GM04504 (cell line): ENCODE measurements at places on chromosomes 2 and 18.

GRCh38 chr18:72208920-72209676, 335.0 kb downstream of the CBLN2 start:
- no peak for DNase-seq

- no peak for DNase-seq
Observed at GRCh38 chr2:9649261-9649660, 18.5 kb upstream of the YWHAQ start.

- DNase-seq = no peak
Observed at GRCh38 chr2:10237392-10238321, 65.0 kb upstream of the HPCAL1 start.

DNA sequence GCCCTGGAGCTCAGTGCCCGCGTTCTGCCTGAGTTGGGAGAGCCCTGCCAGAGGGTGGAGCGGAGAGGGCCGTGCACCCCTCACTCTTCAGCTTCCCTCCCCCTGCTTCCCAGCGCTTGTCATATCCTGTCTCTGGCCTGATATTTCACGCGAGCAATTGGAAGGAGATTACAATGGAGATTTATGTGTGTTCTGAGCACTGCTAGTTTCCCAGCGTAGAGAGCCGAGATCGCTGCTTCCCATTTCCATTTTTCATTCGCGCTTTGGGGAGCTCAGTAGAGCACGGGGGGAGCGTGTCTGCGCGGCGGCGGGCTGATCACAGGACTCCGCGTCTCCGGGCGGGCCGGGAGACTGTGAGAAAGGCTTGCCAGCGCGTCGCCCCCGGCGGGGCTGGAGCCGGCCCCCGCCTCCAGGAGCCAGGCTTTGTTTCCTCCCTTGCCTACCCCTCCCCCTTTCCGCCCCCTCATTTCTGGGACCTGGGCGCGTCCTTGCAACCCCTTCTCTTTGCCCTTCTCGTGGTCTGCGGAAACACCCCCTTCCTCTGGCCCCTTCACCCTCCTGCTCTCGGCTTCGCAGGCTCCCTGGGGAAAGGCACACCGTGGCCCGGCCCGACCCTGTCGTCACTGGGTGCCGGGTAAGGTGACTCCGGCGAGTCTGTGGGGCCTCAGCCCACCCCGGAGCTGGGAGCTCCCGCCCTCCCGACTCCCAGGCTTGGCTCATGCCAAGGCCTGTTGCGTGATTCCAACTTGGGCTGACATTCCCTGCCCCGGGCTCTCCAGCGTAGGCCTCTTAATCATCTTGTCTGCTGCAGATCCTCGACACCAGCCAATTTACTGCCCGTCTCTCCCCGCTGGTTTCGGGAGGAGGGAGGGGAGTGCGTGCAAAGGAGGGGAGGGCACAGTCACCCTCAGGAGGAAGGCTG, 5.8 kb downstream of the DLX2 start:
- DNase-seq = peak; percentile 88

GRCh38 chr2:18219676-18220075, 340.8 kb downstream of the RDH14 start:
- DNase-seq = no peak

GRCh38 chr2:168697668-168698121, 104.7 kb upstream of the NOSTRIN start:
- DNase-seq = no peak

GRCh38 chr2:65411056-65411795, 21.2 kb downstream of the SPRED2 start:
- DNase-seq = no peak

- DNase-seq = no peak
Observed at GRCh38 chr2:155583674-155584195, 748.8 kb downstream of the NR4A2 start.

DNA sequence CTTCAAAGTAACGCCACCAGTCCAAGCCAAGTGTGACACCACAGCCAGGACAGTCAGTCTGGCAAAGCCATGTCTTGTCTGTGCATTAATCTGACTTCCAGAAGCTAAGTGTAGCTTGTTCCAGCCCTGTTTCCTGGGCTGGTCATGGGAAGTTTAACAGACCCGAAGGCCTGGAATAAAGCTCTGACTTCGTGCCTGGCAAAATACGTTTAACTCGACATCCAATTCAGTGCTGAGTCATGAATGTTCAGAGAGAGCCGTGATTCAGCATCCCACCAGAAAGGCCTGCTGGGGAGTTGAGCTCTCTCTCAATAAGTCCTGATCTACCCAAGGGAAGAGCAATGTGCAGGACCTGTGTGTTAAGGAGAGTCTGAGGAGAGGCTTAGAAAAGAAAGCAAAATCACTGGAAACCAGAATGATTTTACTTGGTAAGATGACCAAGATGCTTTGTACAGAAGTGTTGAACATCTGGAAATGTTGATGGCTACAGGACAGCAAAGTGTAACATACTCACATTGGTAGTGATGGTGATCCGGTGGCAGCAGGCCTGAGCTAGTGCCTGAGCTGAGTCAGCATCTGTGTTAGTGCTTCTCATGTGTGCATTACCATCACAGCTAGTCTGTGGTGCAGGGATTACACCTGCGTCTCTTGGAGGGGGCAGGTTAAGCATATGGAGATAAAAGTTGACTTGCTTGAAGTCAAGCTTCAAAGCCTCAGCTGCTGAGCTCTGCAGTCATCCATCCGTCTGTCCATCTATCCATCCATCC, 743.7 kb upstream of the HS6ST1 start:
- no peak for DNase-seq

DNA sequence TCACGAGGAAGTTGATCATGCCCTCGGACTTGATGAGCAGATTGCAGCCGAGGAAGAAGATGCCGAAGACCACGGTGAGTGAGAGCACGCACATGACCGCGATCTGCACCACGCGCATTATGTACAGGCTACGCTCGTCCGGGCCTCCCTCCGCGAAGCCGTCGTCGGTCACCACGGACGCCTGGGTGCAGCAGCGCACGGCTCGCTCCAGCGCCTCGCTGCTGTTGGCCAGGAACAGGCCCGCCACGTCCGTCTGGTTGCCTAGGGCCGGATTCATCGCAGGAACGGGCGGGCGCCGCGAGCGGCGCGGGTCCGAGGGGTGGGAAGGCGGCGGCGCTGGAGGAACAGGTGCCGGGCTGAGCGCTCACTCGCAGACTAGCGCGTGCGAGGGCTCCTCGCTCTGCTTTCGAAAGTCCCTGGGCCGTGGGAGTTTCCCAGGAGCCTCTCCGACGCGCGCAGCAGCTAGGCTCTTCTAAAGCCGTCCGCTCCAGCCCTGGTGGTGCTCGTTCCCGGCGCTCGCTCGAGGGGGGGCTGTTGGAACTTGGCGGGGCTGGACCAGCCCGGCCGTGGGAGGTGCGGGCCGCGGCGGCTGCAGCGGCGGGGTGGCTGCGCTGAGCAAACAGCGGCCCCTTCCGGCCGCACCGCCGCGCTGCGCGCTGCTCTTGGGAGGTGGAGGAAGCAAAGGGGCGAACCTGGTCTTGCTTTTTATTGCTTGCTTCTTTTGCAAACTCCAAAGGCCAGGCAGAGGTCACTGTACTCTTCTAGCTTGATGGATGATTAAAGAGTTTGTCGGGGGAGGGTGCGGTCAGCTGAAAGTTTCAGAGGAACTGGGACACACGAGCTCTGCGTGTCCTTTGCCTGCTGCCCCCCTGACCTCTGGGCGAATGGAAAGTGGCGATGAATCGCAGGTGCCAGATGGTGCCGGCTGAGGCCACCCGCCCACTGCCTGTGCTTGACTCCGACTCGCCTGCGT, at the start of gene RPRM:
RPRM (minus strand) TSS at position 474 of the 973 bp plus-strand sequence; CDS start at position 277, 197 bp downstream.
- peak; percentile 14 for DNase-seq

DNA sequence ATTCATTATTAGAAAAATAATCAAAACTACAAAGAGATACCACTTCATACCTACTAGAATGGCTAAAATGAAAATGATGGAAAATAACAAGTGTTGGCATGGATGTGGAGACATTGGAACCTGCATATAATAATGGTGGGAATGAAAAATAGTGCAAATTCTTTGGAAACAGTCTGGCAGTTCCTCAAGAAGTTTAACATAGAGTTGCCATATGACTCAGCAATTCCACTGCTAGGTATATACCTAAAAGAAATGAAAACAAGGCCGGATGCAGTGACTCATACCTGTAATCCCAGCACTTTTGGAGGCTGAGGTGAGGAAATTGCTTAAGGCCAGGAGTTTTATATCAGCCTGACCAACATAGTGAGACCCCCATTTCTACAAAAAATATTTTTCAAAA, 41.6 kb upstream of the ACYP2 start:
- DNase-seq = no peak

DNA sequence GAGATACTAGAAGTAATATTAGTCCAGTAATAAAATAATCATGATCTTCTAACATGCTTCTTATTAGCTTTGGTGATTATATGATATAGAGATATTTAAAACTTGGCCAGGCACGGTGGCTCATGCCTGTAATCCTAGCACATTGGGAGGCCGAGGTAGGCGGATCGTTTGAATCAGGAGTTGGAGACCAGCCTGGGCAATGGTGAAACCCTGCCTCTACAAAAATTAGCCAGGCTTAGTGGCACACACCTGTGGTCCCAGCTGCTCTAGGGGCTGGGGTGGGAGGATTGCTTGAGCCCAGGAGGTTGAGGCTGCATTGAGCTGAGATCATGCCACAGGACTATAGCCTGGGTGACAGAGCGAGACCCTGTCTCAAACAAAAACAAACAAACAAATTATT, 87.0 kb downstream of the WDR7 start:
- no peak for DNase-seq

DNA sequence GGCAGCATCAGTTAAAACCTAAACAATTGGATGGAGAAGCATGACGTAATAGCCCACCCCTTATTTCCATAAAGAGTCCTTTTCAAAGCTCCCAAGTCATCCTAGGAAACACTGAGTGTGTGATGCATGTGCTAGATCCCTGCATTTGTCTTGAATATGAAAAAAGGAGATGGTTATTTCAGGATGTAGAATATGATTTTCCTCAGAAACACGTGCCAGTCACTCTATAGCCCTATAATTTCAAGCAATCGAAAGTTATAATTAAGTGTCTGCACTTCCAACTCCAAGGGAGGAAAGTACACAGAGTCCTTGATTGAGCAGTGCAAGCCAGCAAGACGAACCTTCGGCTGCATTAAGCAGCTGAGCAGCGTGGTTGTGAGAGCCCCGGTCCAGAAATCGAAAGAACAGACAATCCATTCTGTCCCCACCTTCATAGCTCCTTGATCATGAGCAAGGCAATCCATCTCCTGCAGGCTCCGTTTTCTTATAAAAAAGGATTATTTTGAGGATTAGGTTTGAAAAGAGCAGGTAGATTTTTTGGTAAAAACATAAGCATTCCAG, 287.7 kb downstream of the FBXO15 start:
- DNase-seq = no peak

- DNase-seq = no peak
Observed at GRCh38 chr2:16744521-16744920, 78.9 kb upstream of the CYRIA start.

- no peak for DNase-seq
Observed at GRCh38 chr2:120773186-120773800, 37.6 kb downstream of the GLI2 start.

DNA sequence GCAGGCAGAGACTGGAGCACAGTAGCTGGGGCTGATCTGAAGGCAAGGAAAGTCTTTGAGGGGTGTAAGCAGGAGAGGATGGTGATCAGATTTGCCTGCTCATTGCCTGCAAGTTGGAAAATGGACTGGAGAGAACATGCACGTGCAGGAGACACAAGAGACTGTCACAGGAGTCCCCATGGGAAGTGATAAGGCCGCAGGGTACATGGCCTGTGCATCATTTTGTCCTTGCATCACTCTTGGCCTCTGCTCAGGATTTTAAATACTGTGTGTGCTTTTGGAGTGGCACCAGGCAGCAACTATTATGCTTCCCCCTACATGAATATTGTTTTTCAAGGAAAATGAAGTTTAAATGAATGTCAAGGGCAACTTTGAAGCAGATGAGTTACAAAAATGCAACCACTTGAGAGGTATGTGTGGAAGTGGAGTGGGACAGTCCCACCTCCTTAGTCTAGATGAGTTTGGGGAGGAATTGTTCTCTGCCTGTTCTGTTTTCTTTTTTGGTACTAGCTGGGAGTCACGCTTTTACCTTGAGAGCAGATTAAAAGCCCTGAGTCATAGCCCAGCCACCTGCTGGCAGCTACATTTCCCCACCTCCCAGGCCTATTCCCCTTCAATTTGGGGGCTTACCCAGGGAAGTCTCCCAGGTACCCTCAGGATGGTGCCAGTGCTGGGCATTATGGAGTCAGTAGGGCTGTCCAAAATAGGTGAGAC, 19.3 kb downstream of the MAPK4 start:
- DNase-seq = no peak

- DNase-seq = no peak
Observed at GRCh38 chr2:118536306-118536705, 311.1 kb downstream of the EN1 start.

DNA sequence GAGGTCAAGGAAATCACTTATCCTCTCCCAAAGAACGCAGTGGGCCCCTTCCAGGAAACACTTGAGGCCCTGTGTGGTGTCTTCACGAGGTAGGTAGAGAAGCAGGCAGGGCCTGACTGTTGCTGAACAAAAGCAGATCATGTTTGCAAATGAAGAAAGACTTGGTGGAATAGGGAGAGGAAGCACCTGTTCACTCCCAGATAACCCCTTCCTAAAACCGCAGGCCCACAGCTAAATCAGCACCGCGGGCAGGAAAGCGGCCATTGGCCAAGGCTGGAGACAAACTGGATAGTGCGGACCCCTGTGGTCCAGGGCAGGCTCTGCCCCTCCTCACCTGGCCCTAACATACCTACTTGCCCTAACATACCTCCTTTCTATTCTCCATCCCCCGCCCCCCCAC, 64.9 kb upstream of the KLHL29 start:
- no peak for DNase-seq

DNA sequence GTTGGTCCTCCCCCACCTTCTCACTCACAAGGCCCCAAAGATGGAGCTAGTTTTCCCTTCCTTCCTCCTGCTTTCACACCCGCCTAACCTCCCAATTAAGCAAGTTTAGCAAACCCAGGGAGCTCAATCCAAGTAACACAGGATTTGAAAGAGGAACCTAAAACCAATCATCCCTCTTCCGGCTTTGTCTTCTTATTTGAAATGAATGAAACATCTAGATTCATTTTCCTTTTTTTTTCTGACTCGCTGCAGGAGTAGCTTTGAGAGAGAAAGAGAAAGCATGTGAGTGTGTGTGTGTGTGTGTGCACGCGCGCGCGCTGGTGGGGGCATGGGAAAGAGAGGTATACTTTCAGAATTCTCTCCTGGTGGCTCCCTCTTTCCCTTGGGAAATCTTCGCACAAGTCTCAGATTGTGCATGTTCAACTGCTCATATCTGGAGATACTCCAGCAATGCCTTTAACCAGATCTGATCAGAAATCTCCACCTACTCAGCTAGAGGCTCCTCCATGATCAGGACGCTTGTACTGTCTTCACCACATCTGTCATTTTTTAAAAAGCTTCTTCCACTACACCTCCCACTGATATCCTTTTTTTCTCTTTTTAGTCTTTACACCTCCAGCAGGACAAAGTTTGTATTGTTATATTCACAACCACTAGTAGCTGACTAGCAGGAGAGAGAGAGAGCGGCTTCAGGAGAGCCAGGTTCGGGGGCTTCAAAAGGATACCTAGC, 1.7 kb downstream of the SLC8A1 start:
- DNase-seq = peak; percentile 27

- DNase-seq = peak; percentile 47
Observed at GRCh38 chr2:158378926-158379325, 77.6 kb downstream of the CCDC148 start.

GRCh38 chr2:64654063-64654811, 524 bp upstream of the SERTAD2 start:
- DNase-seq = peak; percentile 65

GRCh38 chr2:164335947-164336346, 285.3 kb downstream of the GRB14 start:
- no peak for DNase-seq
